ENCODE measurements at places on chromosomes 6 and 20. TPM values are rescaled to one million over a fixed set of nuclear protein-coding genes. Genes with fewer than 3 reads are reported as not detected.

PRSS35 gene
- total RNA-seq: 26.6 TPM

DNA sequence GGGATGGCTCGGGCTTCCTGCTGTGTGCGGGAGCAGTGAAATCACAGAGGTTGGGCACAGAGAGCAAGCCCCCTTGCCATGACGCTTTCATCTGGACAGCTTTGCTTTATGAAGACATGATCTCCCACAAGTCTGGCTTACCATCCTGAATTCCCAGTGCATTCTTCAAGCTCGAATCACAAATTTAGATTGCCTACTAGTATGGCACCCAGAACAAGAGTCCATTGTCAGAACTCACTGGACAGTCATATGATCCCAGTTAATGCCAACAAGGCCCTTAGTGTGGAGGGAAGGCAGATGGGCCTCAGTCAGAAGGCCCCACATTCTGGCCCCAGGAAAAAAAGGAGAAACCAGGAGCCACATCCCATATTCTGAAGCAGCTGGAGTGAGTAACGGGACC lies 147.3 kb upstream of the FOXQ1 start:
- H3K4me1 ChIP-seq: peaks cover 6% of the 10 kb centered on the region
- no peaks in the 10 kb centered on the region for H3K27me3 ChIP-seq
- no peak overlapping the region for H3K27ac ChIP-seq

DNA sequence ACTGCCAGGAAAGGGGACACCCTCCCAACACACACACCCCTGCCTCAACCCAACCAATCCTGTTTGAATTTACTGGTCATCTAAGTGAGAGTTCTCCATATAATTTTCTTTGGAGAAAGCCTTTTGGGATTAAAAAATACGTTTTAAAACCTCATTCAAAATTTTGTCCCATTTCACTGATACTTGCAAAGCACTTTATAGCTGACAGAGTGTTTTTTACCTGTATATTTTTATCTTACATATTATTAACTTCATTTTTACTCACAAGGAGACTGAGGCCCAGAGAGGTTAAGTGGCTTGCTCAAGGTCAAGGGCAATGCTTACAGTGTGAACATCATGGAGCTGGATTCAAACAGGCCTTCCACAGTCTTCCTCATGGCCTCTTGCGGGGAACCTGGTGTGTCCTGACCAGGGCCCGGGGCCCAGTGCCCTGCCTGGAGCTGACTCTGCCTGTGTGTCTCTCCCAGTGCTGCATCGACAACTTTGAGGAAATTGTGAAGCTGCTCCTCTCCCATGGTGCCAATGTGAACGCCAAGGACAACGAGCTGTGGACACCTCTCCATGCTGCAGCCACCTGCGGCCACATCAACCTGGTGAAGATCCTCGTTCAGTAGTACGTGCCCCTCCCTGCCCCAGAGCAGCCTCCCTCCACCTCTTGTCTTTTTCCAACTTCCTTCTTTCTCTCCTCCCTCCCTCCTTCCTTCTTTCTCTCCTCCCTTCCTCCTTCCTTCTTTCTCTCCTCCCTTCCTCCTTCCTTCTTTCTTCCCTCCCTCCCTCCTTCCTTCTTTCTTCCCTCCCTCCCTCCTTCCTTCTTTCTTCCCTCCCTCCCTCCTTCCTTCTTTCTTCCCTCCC lies 30.9 kb upstream of the FAM83D start:
- peak overlapping the region; percentile 83 for H3K27ac ChIP-seq
- no peak for DNase-seq
- H3K36me3 ChIP-seq: no peaks in the 10 kb centered on the region
- peaks cover 16% of the 10 kb centered on the region for H3K4me1 ChIP-seq

TMEM217 gene
- not detected for total RNA-seq

DNA sequence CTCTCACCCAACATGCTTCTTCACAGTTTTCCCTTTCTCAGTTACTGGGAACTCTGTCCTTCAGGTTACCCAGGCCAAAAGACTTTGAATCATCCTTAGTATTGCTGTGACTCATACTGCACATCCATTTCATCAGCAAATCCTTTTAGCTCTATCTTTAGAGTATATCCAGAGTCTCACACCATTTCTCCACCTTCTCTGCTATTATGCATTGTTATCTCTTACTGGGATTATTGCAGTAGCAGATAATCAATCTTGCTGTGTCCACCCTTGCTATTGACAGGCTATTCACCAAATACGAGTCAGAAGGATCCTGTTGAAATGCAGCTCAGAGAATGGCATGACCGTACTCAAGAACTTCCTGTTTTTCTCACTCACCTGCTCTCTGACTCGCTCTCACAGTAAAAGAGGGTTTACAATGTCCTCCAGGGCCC lies 57.3 kb downstream of the BCKDHB start:
- H3K4me3 ChIP-seq: no peak overlapping the region
- no peak for DNase-seq
- no peaks in the 10 kb centered on the region for H3K36me3 ChIP-seq
- H3K27ac ChIP-seq: no peak overlapping the region

- no peak overlapping the region for H3K27ac ChIP-seq
- H3K4me3 ChIP-seq: no peak overlapping the region
- peaks cover 13% of the 10 kb centered on the region for H3K36me3 ChIP-seq
- no peak for DNase-seq
Measured at GRCh38 chr6:99711925-99712324, 105.3 kb downstream of the PRDM13 start.

DNA sequence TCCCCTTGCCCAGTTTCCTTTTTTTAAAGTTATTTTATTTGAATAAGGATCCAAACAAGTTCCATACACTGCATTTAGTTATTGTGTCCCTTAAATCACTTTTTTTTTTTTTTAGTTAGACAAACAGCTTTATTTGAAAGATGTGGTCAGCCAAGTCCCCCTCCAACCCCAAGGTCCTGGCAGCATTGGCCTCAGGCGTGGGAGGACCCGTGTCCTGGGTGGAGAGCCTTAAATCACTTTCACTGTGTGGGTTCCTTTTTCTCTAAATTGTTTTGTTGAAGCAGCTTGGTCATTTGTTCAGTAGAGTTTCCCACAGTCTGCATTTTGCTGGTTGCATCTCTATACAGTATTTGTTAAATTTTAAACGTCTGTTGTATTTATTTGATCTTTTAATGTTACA lies 5.2 kb upstream of the TBCC start:
- H3K36me3 ChIP-seq: no peaks in the 10 kb centered on the region
- H3K27ac ChIP-seq: no peak overlapping the region
- H3K4me3 ChIP-seq: no peak overlapping the region
- peaks cover 3% of the 10 kb centered on the region for H3K27me3 ChIP-seq

ERVFRD-1 gene
- not detected for total RNA-seq

- no peak overlapping the region for H3K27ac ChIP-seq
- no peaks in the 10 kb centered on the region for H3K27me3 ChIP-seq
- no peak overlapping the region for H3K4me3 ChIP-seq
- no peak for DNase-seq
- no peaks in the 10 kb centered on the region for H3K4me1 ChIP-seq
- no peaks in the 10 kb centered on the region for H3K36me3 ChIP-seq
Measured at GRCh38 chr20:7893014-7893730, 47.1 kb downstream of the HAO1 start.

DNA sequence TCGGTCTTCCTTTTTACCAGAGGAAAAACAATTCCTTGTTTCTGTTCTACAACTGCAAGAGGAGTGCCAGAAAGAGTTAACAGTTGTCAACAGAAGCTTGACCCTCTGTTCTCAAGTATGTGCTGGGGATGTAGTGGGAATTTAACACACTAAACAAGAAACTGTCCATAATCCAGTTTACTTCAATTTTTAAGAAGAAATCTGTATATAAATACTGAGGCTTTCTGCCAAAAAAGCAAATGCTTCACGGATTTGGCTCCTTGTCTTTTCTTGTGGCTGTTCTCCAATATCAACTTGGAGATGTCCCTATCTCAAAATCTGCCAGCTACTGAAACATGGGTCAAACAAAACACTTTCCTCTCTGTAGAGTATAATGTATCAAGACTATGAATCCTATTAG lies 26.8 kb downstream of the REV3L start:
- no peaks in the 10 kb centered on the region for H3K4me1 ChIP-seq
- H3K4me3 ChIP-seq: no peak overlapping the region
- peaks cover 18% of the 10 kb centered on the region for H3K36me3 ChIP-seq
- H3K27me3 ChIP-seq: no peaks in the 10 kb centered on the region
- no peak overlapping the region for H3K27ac ChIP-seq

GRCh38 chr20:37904008-37904642 lies 1.2 kb downstream of the VSTM2L start:
- no peak for DNase-seq
- H3K27ac ChIP-seq: peak overlapping the region; percentile 77
- no peaks in the 10 kb centered on the region for H3K36me3 ChIP-seq
- peak overlapping the region; percentile 86 for H3K4me3 ChIP-seq
- H3K4me1 ChIP-seq: peaks cover 29% of the 10 kb centered on the region
- H3K27me3 ChIP-seq: peaks cover 13% of the 10 kb centered on the region

DNA sequence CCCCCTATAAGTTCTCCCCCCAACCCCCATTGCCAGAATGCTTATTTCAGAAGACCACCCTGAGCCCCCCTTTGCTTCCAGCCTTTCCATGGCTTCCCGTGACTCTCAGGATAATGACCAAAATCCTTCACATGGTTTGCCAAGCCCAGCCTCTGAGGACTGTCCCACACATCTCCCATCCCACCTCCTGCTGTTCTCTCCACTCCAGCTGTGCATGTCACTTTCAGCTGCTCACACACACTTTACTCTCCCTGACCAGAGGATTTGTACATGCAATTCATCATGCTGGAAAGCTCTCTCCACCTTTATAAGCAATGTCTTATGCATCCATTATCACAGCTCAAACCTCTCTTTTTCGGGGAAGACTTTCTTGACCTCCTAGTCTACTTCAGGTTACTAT lies 164.2 kb downstream of the PRL start:
- DNase-seq: no peak
- H3K4me3 ChIP-seq: no peak overlapping the region
- H3K27ac ChIP-seq: no peak overlapping the region
- no peaks in the 10 kb centered on the region for H3K4me1 ChIP-seq
- peaks cover under 1% of the 10 kb centered on the region for H3K36me3 ChIP-seq
- H3K27me3 ChIP-seq: peaks cover 2% of the 10 kb centered on the region

ACSS1 gene
- total RNA-seq: not detected

DNA sequence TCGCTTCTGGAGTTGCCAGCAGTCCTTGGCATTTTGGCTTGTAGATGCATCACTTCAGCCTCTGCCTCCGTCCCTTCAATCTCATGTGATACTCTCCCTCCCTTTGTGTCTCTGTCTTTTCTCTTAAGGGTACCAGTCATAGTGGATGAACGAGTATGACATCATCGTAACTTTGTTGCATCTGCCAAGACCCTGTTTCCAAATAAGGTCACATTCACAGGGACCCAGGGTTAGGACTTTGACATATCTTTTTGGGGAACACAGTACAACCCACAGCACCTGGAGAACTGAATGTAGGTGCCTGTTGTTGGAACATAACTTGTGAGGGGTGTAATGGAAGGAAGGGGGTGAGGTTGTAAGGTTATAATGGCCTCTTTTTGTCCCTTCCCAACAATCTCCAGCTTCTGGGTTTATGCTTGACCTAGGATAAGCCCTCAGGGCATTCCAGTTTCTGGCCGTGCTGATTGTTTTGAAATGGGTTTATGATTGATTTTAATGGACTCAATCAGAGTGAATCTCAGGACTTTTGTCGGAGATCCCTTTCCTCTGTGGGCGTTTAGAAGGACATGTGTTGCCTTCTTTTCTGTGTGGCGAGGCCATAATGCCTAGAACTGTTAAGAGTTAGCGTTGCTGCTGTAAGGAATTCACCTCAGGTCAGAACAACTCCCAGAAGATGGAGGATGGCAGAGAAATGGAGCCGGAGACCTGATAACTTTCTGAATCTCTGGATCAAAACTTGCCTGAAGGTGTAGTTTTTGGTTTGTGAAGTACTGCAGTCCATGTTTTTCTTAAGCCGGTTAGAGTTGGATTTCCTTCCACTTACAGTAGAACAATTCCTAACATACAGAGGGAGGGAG lies 9.2 kb downstream of the ATRN start:
- H3K4me3 ChIP-seq: no peak overlapping the region
- no peak overlapping the region for H3K27ac ChIP-seq
- no peak for DNase-seq
- H3K27me3 ChIP-seq: peaks cover 1% of the 10 kb centered on the region

SLC44A4 gene
- total RNA-seq: not detected

TGM2 gene
- not detected for total RNA-seq

- DNase-seq: no peak
- H3K36me3 ChIP-seq: no peaks in the 10 kb centered on the region
- H3K27me3 ChIP-seq: peaks cover 3% of the 10 kb centered on the region
- peaks cover 5% of the 10 kb centered on the region for H3K4me1 ChIP-seq
Measured at GRCh38 chr20:57409672-57410397, 18.6 kb downstream of the RBM38 start.

DNA sequence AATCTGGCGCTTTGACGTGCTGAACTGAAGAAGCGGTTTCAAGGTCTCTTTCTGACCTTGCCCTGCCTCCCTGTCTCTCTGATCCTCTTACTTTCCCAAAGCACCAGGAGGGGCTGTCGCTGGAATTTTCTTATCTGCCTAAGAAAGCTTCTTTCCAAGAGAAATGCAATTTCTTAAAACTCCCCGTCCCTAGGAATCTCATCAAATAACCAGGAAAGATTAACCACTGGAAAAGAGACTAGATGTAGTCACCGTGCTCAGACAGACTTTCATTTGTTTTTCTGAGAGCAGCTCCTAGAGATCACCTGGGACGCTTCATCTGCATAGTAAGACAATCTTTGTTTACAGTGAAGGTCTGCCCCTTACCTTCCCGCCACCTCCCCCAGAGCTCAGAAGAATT lies 38.6 kb downstream of the PDYN start:
- H3K27ac ChIP-seq: no peak overlapping the region
- no peak overlapping the region for H3K4me3 ChIP-seq
- peaks cover 2% of the 10 kb centered on the region for H3K4me1 ChIP-seq
- H3K36me3 ChIP-seq: no peaks in the 10 kb centered on the region

Data from glutamatergic neuron (in vitro differentiated cells).